Cardiac fibroblast (primary cell): ENCODE measurements at places on chromosomes 6 and 20.
A peak's percentile ranks its signal among the peaks of the same experiment; 100 is the strongest.

DNA sequence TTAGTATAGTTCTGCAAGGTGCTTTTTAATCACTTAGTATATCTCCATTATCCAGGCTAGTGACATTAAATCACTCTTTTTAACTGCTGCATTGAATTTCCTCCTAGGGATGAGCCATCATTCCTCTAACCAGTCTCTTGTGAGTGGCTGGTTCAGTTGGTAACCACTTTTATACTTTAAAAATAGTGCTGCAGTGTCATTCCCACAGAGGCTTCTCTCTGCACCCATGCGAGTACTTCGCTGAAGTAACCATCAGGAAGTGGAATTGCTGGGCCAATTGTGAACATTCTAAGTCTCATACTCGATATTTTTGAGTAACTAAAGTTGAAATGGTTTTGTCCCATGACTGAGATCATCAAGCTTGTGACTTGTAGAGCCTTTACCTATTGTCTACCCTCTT is 2.1 kb downstream of the BTN3A2 start:
- peak; percentile 6 for DNase-seq

DNA sequence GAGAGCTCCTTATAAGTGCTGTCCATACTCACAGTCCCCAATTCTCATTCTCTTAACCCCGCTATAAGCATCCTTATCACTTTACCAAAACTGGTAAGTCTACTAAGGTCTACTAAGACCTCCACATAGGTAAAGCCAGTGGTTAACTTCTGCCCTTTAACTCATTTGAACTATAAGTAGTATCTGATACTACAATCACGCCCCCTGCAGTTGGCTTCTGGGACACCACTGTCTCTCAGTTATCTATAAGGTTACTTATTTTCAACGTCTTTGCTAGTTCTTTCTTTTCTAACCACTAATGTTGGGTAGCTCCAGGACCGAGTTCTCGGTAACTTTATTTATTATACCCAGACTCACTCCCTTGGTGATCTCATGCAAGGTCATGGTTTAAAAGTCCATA is 142.6 kb downstream of the ARHGAP18 start:
- peak; percentile 62 for DNase-seq

DNA sequence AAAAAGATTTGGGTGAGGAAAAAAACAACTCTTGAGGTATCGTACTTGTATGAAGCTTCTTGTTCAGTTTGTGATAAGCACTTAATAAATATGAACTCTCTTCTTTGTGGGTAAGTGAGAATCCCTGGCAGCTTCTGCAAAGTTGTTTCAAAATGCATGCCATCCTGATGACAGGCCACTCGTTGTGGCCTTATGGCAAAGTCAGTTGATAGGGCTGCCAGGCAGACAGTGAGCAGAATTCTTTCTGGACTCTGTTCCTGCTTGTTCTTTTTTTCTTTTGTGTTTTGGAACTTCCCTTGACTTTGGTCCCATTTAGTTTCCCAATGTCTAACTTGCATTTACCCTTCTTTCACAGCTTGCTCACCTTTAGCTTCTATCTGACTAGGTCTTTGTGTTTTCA is 983.5 kb upstream of the FLRT3 start:
- DNase-seq, result no peak

DNA sequence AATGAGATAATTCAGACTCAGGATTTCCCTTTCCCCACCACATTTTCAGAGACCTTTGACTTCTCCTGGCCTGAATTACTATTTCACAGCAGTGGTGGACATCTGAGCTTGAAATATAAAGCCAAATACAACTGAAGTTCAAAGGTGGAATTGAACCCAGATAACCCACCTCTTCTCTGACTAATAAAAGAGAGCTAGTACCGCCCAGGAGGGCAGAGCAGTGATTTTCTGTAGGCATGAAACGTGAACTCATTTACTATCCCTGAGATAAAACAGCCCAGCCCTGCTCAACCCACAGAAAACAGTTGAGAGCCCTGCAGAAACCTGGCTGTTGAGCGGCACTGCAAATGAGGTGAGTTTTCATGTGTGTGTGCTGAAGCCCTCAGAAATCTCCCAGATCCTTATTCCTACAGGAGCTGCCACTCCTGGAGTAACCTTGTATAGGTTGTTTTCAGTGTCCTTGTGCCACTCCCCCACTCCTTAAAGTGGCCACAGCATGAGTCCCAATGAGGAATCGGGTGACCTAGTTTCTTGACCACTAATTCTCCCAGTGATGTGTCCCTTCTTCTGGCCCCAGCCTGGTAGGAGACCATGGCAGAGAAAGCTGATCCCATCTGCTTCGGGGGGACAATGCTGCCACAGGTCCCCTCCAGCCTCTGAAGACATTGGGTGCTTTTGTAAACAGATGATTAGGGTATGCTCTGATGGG is 99.2 kb downstream of the NOL4L start:
- DNase-seq, result no peak

DNA sequence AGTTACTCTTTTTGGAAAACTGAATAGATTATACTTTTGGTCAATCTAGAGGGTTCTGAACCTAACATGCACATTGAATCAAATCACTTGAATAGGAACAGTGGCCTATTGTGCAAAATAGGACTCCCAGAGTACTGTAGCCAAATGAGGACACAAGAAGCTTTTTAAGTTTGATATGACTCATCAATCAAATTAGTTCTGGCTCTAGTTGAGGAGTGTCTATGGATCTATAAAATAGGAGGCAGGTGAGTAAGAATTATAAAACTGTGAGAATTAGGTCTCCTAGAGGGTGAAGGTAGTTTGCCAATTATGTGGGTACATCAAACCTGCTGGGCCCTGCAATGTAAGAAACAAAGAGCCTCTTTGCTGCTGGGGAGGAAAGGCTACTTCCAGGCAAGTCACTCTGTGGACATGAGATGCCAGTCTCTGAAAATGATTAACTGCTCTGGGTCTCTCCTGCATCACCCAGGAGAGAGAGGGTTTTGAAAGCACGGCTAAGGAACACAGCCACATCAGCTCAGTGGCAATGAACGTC is 112.3 kb downstream of the RCAN2 start:
- no peak for DNase-seq

- no peak for DNase-seq
Observed at GRCh38 chr6:19835605-19836004, 1.6 kb upstream of the ID4 start.

DNA sequence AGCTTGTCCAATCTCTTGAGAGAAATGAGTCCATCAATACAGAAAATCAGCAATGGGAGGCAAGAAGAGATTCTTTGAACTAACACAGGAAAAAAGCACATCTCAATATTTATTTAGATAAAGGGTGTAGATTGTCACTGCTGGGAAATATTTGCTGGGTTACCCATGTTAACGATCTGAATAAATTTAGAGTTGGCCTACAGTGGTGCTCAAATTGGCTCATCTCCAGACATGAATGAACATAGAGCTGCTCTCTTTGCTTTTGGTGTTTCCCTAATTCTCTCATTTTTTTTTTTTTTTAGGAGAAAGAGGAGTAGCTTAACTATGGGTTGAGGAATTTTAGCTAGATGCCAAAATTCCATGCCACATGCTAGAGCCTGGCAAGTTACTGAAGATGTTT is 471.2 kb downstream of the PKHD1 start:
- no peak for DNase-seq

DNA sequence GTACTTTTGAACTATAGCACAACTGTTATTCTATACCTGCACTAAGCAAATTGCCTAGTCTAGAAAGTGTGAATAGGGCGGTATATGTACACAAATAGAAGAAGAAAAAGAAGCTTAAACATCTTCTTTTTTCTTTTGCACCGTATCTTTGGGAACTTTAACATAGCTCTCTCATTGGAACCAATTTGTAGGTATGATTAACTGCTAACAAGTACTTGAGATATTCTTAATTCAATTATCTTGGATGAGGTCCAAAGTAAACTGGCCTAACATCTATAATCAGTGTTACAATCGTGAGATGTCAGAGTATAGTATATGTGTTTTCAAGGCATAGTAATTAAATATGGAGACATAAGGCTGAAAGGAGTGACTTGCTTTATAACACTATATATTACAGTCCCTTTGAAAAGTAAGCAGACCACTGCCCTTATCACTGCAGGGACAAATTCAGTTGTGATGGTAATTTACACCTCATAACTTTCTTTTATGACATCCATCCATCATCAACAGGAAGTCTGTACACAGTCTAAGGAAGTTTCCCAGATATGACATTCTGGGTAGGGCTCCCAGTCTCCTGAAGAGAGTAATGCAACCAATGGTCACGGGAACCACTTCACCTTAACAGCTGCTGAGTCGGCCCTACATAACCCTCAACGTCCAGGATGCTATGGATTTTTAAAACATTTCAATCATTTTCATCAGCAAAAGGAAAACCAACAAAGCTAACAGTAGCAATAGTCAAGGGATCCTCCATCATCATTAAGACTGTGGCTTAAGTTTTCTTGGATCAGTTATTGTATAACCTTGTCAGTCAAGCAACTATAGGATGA is 37.6 kb downstream of the NKAIN2 start:
- DNase-seq, result no peak

GRCh38 chr20:12699374-12700228 is 309.2 kb upstream of the SPTLC3 start:
- DNase-seq, result no peak

GRCh38 chr6:154757352-154758050 is 24.3 kb downstream of the SCAF8 start:
- no peak for DNase-seq
